Activated CD4-positive, alpha-beta T cell treated with anti-CD3 and anti-CD28 coated beads for 1 hour (primary cell): ENCODE measurements at places on chromosomes 3 and 15.

DNA sequence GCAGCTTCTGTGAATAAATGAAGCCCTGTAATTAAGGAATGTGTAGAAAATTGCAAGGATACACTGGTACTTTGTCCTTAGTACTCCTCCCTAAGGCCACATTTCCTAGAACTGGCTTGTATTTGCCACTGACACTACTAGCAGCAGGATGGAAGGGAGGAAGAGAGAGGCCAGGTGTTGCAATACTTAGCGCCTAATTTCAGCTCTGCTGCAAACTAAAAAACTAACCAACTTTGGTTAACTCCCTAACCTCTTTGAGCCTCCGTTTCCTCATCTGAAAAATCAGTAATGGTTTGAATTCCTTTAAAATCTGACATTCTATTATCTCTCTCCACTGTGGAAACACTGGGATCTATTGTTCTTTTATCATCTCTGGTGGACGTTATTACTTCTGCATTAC is 257.0 kb downstream of the SV2B start:
- no peak for DNase-seq

- no peak for DNase-seq
Observed at GRCh38 chr3:196208942-196209695, 2.1 kb downstream of the ZDHHC19 start.

DNA sequence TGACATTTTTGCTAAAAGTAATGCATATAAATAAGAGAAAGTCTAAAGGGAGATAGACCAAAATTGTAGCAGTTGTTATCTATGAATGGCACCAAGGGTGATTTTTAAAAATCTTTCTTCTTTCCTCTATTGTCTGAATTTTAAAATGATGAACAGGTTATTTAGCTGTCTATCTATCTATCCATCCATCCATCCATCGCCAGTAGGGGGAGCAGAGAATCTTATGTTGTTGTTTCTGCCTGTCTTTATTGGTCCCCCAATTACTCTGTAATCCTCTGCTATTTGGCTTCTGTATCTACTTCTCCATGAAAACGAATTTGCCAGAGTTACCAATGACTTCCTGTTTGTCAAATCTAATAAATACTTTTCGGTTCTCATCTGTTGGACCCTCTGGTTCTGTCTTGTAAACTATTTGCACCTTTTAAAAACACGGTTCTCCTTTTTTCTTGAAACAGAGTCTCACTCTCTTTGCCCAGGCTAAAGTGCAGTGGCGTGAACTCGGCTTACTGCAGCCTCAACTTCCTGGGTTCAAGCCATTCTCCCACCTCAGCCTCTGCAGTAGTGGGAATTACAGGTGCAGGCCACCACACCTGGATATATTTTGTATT is 86.0 kb downstream of the ECT2 start:
- no peak for DNase-seq

GRCh38 chr3:52405066-52405465 is 39.8 kb downstream of the SEMA3G start:
- no peak for DNase-seq

DNA sequence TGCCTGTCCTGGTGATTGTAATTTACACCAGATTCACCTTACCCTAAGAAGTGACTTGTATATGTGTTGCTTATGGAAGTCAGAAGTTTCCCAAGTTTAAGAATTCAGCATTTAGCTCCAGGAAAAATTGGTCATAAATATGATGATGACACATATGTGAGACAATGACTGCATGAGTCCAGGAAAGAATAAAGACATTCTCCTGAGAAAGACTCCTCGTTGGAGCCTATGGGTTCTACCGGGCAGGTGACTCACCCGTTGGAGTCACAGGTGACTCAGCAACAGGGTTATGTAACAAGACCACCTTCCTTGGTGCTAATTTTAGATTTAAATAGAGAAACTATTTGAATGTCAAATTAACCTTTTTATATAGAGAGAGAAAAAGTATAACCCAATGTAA is 662.4 kb downstream of the FHIT start:
- DNase-seq: no peak

- peak; percentile 12 for DNase-seq
Observed at GRCh38 chr3:27483117-27484014, 818 bp downstream of the SLC4A7 start.
